ENCODE measurements at places on chromosomes 5 and 9.

DNA sequence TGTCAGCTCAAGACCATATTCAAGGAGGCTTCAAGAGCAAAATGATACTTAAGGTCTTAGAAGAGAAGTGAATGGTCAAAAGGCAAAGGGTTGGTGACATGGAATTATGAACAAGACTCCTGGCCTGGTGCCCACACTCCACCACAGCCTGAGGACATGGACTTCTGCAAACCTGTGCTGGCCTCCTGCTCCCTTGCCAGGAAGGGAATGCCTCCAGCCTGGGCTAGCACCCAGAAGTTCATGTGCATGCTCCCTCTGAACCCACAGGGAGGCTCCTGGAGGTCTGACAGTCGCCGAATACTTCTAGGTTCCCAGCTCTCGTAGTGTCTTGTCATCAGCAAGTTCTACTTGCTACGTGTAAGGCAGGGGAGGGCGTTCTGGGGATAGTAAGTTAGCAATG, 156.7 kb downstream of the FSTL4 start:
- no peak for DNase-seq

GRCh38 chr5:125451622-125452021, 705.2 kb upstream of the ZNF608 start:
- DNase-seq: no peak

- DNase-seq: no peak
Measured at GRCh38 chr9:85502815-85503655, 238.7 kb downstream of the AGTPBP1 start.

- DNase-seq: no peak
Measured at GRCh38 chr5:169183576-169183975, 117.4 kb downstream of the SLIT3 start.

DNA sequence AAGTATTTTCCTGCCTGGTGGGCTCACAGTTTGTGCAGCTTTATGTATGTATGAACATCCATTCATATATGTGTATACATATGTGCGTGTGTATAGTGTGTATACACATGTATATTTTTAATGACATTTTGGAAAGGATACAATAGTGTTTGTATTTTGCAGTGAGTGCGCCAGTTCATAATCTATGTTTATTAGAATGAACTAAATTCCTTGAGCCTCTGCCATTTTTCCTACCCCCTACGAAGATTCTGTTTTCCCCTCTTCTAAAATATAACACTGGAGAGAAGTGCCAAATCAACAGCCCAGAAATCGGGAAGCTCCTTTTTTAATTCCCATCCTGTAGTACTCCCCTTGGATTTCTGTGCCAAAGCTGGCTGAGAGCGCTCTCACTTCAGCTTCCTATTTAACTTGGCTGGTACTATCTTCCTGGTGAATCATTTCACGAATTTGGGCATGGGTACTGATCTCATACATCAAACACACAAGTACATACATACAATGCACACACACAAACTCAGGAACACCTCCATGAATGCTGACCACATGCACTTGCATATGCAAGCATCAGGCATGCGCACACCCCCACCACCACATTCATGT, 578.4 kb upstream of the WWC1 start:
- no peak for DNase-seq

GRCh38 chr5:3827624-3828023, 232.0 kb downstream of the IRX1 start:
- no peak for DNase-seq

GRCh38 chr9:137205126-137206069, at the start of the genes NDOR1 and TMEM203:
NDOR1 (plus strand) TSS chr9:137205700; CDS start chr9:137205778, 78 bp downstream.
TMEM203 (minus strand) TSS chr9:137205648; CDS start chr9:137205414, 234 bp downstream.
- DNase-seq: peak; percentile 87

All from A172 (cell line).